Cerebellar nuclear complex (tissue), 1 donor: ENCODE measurements at places on chromosomes 4 and X.

GRCh38 chrX:11629593-11630211, 36.0 kb downstream of the ARHGAP6 start:
- no peak for DNase-seq

- DNase-seq = no peak
These were observed 6.6 kb downstream of the PLP1 start for GRCh38 chrX:103783196-103783595.

DNA sequence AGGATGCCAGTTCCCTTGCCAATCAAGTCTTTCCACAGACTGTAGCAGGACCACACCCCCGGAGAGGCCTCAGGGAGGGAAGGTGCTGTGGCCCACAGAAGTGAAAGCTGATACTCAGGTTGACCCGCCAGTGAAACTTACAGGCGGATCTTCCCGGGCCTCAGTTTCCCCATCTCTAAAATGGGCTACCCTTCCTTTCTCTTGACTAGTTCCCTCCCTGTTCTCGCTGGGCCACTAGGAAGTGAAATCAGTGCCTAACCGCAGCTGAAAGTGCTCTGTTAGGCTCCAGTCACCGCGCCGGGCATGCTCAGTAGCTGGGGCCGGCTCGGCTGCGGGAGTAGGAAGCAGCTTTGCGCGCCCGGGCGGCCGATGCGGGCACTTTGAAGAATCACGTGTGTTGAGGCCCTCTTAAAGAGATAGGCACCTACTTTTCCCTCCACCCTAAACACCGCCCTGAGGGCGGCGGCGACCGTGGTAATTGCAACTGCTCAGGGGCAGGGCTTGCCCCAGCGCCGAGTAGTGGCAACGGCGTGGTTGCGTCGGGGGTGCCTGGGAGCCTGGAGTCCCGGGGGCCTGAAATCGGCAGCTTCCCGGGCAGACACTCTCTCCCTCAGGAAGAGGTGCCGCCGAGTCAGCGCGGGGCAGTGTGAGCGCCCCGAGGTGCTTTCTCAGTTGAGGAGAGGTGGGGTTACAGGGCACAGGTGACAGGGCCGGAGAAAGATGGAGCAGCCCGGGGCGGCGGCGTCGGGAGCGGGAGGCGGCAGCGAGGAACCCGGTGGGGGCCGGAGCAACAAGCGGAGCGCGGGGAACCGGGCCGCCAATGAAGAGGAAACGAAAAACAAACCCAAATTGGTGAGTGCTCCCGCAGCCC, at the start of gene DIAPH2:
Gene DIAPH2 (plus strand): TSS at position 504 of the 871 bp plus-strand sequence.
- no peak for DNase-seq

DNA sequence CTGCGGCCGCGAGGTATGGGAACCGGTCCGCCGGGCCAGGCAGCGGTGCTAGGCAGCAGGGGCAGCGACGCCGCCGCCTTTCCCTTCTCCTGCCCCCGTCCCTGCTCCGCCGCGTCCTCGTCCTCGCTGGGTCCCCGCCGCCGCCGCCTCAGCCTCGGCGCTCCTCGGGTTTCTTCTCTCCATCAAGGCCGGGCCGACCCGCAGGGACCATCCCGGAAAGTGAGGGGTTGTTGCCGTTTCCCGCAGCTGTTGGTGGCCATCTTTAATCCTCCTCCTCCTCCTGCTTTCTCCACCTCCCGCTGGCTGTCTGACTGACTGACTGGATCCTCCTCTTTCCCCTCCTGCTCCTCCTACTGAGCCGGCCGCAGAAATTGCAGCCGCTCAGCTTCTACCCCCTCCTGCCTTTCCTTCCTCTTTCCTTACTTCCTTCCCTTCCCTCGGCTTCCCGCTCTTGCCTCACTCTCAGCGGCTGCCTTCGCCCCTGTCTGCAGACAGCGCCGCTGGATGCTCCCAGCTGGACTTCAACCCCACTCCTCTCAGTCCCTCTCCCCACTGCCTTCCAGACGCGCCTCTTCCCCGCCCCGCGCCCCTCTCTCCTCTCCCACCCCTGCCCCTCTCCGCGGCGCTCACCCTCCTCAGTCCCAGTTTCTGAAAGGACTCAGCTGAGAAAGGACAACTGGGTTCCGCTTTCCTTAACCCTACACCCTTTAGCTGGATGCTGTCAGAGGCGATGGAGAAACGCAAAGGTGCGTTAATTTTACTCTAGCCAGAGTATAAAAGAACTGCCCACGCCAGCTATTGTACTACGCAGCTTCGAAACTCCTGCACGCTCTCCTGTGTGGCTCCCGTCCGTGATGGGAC, at the start of gene WDFY3:
Gene WDFY3 (minus strand): TSS at position 309 of the 861 bp plus-strand sequence. CDS start 106,099 bp downstream, outside the sequence.
- DNase-seq = peak; percentile 18

GRCh38 chr4:139005774-139006173, 9.8 kb upstream of the NOCT start:
- no peak for DNase-seq
